Activated T-helper 1 cell treated with Interleukin-2 at 50 U/mL for 16 hours (primary cell): ENCODE measurements at places on chromosomes 7 and 10.

DNA sequence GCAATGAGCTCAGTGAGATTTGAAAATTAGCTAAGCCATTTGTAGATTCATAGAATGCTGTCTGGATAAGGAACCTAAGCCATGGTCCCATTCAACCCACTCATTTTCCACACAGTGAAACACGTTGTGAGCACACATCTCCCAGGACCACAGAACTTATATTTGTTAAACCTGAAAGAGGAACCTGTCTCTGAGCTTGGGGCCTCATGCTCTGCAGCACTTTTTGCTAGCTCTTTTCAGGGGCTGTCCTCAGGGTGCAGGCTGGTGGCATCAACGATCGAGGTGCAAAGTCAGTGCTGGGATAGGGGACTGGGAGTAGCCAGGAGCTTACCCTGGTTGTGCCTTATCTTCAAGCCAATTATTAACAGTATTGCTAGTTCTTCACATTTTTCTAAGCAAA, 11.9 kb downstream of the HECW1 start:
- DNase-seq, result no peak

DNA sequence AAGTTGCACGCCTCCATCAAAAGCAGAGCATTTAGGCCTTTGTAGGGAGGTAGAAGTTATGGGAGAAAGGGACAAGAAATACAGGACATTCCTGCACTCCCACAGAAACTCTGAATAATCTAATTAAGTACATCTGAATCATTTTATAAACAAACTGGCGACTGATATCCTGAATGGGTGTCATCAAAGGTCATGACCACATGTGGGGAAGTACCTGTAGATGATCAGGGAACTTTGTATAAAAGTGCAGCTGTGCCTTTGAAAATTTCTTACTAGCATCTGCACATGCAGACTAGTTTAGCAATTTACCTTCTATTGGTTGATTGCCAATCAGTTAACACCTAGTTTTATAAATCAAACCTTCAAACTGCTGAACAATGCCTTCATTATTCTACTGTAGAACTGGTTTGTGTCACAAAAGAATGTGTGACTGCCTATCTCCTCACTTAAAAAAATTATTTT, 17.1 kb downstream of the STEAP4 start:
- DNase-seq, result no peak

DNA sequence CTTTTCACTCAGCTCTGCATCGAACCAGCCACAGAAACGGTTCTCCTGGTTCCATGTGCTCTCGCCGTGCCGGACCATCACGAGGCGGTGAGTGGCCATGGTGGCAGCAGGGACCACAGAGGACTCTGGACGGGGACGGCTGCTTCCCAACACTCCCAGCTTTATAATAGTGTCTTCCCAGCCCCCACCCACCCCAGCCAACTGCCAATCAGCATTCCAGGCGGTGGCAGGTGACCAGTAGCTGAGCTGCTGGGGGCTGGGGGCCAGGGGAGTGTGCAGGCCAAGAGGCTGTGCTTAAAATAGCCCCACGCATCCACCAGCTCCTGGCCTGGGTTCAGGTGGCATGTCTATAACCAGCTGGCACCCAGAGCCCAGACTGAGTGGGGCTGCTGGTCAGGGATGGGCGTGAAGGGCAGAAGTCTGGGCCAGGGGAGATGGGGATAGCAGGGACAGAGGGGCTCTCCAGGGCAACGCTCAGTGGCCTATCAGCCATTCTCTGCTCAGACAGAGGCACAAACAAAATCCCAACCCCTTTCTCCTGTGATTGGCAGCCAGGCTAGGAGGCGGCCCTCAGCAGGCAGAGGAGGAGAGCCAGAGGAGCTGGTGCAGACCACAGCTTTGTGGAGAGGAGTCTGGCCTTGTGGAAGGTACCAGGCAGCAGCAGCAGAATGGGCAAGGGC, at the start of gene PGAM2:
Gene PGAM2 (minus strand): TSS at position 137 of the 680 bp plus-strand sequence. CDS start 38 bp downstream, at position 99.
- no peak for DNase-seq

DNA sequence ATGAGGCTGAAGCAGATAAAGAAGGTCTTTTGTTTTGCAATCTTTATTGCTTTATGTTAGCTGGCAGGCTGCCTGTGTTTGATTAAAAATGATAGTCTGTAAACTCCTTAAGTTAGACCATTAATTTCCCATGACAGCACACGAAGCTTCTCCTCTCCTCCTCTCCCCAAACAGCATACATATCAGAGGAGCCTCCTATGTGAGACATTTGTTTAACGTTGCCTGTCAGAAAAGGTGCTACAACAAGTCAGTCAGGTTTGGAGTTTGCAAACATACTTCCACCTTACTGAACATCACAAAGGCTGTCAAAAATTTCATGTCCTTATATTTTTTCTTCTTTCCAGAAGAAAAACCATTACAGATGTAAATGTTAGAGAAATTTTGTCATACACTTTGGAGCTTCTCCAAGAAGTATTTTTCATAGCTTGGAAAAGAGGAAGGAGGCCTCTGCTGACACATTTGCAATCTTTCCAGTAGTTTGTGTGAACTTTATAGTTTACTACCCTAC, 393.1 kb downstream of the EXOC4 start:
- DNase-seq, result no peak

GRCh38 chr10:27792216-27792615, 46.6 kb upstream of the MKX start:
- no peak for DNase-seq

DNA sequence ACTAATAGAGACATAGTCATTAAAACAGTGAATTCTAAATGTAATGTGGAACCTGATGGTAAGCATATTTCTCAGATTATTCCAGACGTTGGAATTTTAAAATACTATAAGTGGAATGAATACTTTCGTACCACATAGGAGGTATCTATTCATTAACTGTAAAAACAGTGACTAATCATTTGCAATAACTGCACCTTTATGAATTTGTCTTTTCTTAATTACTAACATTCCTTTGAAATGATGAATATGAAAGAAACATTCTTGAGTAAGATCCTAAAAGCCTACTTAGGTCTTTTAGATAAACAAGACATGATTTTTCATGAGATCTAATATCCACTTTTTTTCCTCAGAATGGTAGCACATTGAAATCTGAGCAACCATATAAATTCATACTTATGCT, 549.0 kb upstream of the LRRN3 start:
- no peak for DNase-seq

- no peak for DNase-seq
Measured at GRCh38 chr7:93620864-93621263, 46.3 kb upstream of the CALCR start.

- no peak for DNase-seq
Measured at GRCh38 chr10:5844345-5845055, 31.3 kb upstream of the GDI2 start.

DNA sequence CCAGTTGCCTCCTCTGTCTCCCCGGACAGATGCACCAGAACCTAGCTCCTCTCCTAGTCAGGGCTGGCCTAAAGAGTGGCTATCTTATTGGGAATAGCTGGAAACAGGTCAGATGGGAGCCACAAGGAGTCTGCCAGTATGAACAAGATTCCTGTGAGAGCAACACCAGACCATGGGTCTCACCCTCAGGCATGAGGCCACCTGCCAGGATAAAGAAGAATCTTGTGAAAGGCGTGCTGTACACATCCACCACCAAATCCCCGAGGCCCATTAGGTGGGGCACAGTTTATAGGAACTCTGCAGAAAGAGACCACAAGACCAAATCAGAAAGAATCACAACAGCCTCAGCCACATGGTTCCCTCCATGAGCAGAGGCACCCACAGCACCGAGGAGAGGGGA, 325.9 kb downstream of the TNS3 start:
- DNase-seq, result no peak

DNA sequence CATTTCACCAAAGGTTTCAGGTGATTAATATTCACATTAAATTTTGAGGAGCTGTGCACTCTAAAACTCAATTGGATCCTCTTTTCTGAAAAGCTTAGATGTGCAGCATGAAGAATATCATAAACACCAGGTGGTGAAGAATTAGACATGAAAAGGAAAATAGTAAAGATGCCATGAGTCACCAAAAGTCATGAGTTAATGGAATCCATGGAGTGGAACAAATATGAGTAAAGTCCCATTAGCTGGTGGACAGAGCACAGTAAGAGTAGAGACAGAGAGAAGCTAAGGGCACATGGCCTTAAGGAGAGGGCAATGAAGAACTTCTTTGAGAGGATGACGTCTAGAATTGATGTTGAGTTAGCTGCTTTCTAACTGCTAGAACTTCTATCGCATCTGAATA, 271.6 kb downstream of the CSTF2T start:
- DNase-seq, result no peak

GRCh38 chr7:47442605-47442865, 139.4 kb downstream of the TNS3 start:
- DNase-seq, result no peak

GRCh38 chr7:69177461-69177861, 420.8 kb upstream of the AUTS2 start:
- no peak for DNase-seq

DNA sequence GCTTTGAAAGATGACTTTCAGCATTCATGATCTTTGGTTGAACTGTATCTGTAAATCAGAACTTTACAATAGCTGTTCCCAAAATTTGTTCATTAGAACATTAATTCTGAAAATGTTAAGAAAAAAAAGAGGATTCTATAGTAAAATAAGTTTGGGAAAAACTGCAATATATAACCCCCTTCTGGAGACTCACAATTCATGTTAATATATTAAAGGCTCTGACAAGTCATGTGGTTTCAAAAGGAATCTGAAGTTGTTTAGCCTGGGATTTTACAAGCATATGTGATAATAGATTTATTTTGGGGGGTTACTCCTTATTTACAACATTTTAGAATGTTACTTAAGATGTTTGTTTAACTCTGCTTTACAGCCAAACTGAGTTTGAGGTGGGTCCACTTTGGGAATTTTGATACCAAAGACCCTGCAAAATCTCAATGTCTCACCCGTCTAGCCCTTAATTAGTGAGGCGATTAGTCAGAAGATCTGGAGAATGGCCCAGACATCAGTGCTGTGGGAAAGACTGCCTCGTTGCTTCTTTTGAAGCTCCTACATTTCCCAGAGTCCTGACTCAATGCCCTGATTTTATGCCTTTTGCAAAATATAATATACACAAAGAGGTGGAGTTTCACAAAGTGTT, 40.0 kb downstream of the CDK1 start:
- no peak for DNase-seq

GRCh38 chr10:24897326-24897926, 55.0 kb downstream of the PRTFDC1 start:
- no peak for DNase-seq

- DNase-seq, result no peak
Measured at GRCh38 chr7:106139265-106140251, 27.4 kb upstream of the SYPL1 start.

DNA sequence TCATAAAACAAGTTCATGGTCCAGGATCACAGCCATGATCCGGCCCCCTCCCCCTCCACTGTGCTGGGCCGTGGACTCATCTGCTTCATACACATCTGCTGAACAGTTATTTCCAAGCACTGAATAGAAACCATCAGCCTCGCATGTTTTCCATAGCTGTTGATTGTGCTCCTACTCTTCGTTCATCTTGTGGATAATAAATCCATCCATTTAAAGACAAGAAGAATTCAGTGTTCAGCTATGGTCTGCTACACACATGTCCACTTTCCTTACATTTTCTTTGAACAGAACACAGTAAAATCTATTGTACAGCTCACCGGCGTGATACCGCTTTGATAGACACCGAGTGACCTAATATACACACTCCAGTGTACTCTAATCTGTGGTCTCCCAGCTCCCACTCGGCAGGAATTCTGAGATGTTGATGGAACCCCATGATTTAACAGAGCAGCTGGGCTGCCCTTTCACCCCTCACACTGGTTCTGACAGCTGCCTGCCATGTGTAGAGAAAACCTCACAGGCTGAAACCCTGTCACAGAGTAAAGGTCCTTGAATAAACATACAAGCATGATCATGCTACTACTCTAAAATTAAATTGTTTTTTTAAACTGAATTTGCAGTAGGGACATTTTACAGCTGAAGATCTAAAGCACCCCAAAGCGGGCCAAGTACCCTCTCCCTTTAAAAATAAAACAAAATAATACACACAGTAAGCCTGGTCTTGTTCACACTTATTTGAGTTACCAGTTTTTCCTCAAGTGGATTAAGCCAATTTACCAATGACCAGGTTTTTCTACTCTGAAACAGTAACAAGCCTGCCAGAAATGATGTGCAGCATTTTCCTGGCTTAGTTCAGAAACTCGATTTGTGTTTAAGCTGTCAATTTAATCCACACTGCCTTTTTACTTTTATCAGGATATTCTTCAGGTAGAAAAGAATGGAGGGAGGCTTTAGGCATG, 95.1 kb upstream of the FZD1 start:
- no peak for DNase-seq

- no peak for DNase-seq
Measured at GRCh38 chr10:95201736-95202135, 7.7 kb downstream of the ACSM6 start.

DNA sequence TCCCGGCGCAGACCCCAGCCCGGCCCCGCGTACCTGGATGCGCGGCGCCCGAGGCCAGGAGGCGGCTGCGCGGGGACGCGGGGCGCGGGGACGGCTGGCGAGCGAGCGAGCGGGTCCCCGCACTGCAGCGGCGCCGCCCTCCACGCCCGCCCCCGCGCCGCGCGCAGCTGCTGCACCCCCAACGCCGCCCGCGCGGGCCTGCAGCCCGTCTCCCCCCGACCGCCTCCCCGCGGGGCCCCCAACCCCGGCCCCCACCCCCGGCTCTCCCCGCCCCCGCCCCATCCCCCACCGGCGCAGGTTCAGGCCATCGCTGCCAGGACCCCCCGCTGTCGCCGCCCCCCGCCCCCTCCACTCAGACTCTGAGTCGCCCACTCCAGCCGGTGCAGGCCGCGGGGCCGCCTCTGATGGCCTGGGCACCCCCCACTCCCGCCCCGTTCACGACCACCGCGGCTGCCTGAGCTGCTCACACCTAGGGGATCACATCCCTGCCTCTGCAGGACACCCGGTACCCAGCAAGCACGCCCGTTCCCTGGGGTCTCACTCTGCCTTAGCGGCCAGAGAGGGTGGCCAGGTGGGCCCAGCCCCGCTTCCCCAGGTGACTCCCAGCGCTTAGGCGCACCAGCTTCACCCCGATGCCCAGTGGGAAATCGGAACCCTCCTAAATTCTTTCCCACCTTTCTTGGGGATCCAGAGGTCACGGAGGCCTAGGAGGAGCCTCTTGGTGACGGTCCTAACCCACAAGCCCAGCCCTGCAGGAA, 13.9 kb upstream of the DNAAF5 start:
- no peak for DNase-seq

- DNase-seq, result no peak
Measured at GRCh38 chr7:26001662-26002244, 150.2 kb upstream of the NFE2L3 start.

- DNase-seq, result no peak
Measured at GRCh38 chr10:90245623-90246022, 544.2 kb downstream of the KIF20B start.

DNA sequence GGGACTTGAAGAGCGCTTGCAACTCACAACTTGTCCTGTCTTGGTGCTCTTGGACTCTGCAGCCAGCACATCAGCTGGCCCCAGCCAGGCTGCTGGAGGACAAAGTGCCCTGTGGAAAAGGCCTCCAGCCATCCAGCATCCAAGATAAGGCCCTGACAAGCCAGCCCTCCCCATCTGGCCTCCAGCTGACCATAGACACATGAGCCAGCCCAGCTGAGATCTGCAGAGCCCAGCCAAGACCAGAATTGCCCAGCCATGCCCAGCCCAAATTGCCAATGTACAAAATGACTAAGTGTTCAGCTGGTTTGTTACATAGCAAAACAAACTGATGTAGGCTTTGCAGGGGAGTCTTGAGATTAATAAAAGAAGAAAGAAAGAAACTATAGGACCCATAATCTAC, 36.0 kb upstream of the FRMD4A start:
- no peak for DNase-seq

- no peak for DNase-seq
Measured at GRCh38 chr7:154424350-154424749, 372.2 kb downstream of the DPP6 start.
